Hematopoietic multipotent progenitor cell (in vitro differentiated cells): ENCODE measurements at places on chromosomes 6 and 20. TPM values are rescaled to one million over a fixed set of nuclear protein-coding genes. Genes with fewer than 3 reads are reported as not detected.
A peak's percentile ranks its signal among the peaks of the same experiment; 100 is the strongest.

- no peak for DNase-seq
Observed at GRCh38 chr6:5752391-5752680, 254.4 kb downstream of the NRN1 start.

DNA sequence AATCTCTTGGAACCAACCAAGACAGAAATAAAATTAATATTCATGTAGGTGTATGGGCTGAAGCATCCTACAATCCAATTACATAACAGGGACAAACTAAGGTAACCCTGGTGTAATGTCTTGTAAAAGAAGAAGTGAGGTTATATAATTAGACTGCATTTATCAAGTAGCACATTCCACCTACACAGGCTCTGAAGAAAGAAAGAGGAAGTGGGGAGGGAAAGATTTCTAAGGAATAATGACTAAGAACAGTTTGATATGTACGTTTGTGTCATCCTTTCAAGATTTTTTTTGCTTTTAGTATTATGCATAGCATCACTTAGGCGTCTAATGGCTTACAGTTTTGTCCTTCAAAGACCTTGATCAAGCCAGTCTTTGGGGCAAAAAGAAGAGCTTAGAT lies 139.7 kb downstream of the PLCB1 start:
- peak; percentile 68 for DNase-seq

GRCh38 chr6:23175391-23175790 lies 606.0 kb downstream of the HDGFL1 start:
- DNase-seq, result no peak

DNA sequence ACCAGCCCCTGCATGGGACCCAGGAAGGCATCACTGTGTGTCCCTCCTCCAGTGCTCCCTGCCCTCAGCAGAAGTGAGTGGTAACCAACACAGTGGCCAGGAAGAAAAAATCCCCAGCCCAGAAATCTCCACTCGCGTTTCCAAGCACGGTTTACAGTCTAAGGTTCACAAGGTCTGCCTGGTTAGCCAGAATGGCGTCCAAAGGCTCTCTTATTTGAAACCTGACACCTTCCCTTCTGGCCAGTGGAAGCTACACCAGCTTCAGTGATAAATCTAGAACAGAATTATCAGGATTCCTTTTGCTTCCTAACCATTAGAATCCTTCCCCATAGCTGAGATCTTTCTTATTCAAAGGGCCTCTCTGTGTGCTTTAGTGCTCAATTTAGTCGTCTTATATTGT lies 9.2 kb downstream of the LY86 start:
- no peak for DNase-seq

DNA sequence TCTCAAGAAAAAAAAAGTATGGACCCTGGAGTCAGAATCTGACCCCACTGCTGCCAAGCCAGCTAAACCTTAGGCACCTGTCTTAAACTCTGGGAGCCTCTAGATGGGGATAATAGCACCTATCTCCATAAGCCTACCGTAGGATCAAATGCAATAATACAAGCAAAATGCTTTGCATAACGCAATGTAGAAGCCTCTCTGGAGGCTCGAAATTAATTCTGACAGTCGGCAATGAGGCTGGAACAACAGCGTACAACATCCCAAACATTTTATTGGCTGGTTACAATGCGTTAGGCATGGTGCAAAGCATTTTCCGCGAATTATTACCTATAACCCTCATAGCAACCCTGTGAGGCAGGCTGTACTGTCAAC lies 521 bp downstream of the CDK5RAP1 start:
- no peak for DNase-seq

- no peak for DNase-seq
Observed at GRCh38 chr20:14142964-14143627, 147.8 kb downstream of the MACROD2 start.

DNA sequence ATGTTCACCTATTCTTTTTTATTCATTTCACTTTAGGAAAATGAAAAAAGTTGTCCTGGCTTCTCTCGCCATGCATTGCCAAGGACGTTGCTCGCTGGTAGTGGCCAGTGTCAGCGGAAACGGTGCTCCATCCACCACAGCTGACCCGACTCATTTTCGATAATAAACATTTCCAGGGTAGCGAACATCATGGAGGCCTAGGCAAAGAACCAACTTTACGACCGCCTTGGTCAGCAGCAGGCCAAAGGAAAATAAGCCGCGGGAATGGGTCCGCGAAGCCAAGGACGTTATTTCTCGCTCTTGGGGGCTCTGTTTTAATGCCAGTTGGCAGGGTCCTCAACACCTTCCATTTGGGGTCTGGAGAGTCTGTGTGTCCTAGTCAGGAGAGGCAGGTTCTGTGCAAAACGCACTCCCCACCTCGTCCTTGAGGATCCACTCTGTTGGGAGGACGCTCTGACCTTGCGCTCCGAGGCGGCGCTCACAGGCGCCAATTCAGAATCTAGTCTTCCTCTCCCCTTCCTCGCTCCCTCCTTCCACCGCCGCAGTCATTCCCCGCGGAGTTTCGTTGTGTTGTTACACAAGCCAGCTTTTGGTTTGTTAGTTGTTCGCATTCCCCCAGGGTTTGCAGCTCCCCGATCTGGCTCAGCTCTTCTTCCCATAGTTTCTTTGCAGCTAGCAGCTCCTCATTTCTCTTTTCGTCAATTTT lies 4.1 kb upstream of the PAX1 start:
- no peak for DNase-seq

- DNase-seq, result no peak
Observed at GRCh38 chr6:160108077-160108476, 13.5 kb upstream of the SLC22A1 start.

GRCh38 chr20:35776513-35777101 lies 4.8 kb downstream of the PHF20 start:
- DNase-seq, result peak; percentile 12

Gene PI16
- not detected for total RNA-seq

Gene BMP2
- total RNA-seq, result 0.27 TPM

Gene MYB
- 250 TPM for total RNA-seq

Gene ARMC2
- total RNA-seq, result 2.4 TPM

Gene RBCK1
- total RNA-seq, result 91.8 TPM

Gene BMP6
- 7.8 TPM for total RNA-seq
